ENCODE measurements at places on chromosomes 12 and 14.
A peak's percentile ranks its signal among the peaks of the same experiment; 100 is the strongest.

- no peak for DNase-seq
These were observed 7.6 kb downstream of the AICDA start for GRCh38 chr12:8605057-8605456.

DNA sequence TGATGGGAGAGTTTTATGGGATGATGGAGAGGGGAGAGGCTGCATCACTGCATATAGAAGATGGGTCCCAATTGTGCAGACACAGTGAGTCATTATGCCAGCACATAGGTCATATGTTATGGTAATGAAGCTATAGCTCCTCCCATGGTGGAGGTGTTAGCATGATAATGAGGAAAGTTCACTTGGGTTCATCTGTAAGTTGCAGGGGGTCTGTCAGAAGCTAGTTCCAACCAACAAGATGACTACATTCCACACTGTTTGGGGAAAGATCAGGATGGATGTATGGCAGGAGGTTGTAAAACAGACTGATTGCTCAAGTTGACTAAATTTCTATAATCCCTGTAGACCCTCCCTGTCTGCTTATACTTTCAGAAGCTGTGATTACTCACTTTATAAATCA is 561.3 kb downstream of the C12orf50 start:
- no peak for DNase-seq

DNA sequence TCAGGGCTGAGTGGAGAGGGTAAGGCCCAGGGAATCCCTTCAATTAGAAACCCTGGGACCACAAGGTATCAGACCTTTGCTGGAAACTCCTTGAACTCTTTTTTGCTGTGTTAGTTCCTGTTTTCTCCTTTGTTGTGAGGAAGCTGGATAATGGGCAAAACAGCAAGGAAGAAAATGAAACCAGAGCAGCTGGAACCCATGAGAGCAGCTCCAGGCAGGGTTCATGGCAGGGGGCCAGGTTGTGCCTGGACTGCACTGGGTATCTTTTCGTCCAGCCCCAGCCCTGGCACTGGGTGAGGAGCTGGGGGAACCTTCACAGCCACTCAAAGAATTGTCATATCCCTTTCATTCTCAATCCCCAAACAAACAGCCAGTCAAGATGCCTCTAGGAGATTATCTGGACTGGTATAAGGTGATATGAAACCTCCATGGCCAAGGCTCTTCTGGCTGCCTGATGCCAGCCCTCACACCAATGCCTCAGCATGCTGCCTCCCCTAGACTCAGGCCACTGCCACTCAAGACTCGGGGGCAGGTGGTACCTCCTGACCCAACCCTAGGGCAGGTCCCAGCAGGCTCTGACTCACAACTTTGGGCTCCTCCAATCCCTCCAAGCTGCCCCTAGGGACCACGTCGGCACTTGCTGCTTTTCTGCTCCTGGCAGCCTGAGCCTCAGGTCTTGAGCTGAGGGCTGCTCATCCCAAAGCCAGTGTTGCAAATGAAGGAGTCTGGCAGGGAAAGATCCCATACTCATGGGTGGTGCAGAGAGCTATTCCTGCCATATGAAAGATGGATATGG is 16.5 kb downstream of the FAM186B start:
- DNase-seq, result no peak

- DNase-seq, result peak; percentile 38
These were observed 115.8 kb downstream of the SLC25A47 start for GRCh38 chr14:100438678-100439592.

- DNase-seq, result peak; percentile 3
These were observed 159.3 kb downstream of the PDE3A start for GRCh38 chr12:20527417-20528163.

DNA sequence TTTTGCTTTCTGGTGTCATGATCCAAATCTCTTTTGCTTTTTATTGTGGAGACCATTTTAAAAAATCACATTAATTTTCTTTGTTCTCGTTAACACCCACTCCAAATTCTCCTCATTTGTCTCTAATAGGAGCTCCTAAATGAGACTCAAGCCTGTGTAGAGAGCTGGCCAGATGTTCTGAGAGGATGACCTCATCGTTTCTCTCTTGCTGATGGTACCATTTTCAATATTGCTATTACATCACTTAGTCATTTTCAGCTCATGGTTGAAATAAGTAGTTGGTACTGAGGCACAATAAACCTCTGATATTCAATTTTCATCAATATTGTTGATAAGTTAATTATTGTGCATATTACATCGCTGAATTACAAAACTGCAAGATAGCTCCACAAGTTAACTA is 31.5 kb downstream of the SPTB start:
- no peak for DNase-seq

DNA sequence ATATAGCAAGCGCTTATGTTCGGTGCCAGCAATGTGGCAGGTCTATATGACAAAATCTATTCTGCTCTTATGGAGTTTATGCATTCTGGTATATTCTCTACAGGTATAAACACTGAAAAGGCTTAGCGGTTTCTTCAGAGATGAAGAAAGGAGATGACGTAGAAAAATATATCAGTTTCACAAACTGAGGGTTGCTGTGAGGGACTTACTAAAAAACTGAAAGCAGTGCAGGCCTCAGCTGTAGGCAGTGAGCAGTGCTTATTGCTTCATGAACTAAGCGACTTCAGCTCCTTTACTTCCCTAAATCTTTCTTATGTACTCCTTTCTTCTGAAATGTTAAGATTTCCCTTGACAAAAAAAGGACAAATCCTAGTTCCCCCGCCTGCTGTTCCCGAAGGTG is 4.5 kb downstream of the DDX47 start:
- no peak for DNase-seq

- DNase-seq, result no peak
These were observed 60.4 kb upstream of the ARID2 start for GRCh38 chr12:45669093-45669492.

DNA sequence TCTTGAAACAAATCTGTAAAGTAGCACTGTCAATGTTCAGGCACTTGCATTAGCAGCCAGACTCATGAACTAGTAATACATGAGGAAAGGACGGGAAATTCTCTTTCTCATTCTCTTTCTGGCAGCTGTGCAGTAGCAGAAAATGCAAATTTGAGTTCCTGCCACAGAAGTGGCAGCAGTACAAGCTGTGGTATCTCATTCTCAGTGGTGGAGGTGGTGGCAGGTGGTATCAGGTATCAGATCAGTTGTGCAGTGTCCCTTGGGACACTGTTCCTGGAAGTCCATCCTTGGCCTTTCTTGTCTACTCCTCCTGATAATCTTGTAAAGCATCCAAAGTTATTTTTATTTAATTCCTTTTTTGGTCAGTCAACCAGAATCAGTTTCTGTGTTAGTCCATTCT is 103.0 kb downstream of the C12orf42 start:
- no peak for DNase-seq

DNA sequence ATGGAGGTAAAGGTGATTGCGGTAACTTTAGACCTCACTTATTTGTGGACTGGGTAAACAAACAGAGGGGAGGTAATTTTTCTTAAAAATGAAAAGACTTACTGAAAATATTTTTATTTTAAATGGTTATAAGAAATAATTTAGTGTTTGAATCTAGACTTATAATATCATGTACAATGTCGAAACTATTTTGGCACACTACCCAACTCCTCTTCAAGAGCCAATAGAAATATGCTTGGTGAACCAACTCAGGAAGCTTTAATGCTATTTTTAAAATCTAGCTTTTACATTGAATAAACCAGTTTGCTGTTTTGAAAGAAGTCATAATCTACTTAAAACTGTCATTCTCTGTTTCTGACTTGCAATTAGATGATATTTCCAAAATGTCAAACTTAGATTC is 175.8 kb upstream of the NPAS3 start:
- no peak for DNase-seq

GRCh38 chr12:46858368-46858767 is 32.6 kb upstream of the SLC38A4 start:
- no peak for DNase-seq

- DNase-seq, result no peak
These were observed 34.3 kb downstream of the DAD1 start for GRCh38 chr14:22554498-22555383.

- DNase-seq, result no peak
These were observed 128.7 kb downstream of the CNTN1 start for GRCh38 chr12:40820794-40821484.
